ENCODE measurements at places on chromosomes 6 and 20. TPM values are rescaled to one million over a fixed set of nuclear protein-coding genes. Genes with fewer than 3 reads are reported as not detected.

Gene ZBTB24
- 4.2 TPM for total RNA-seq

Gene MICB
- total RNA-seq = 7.6 TPM

Gene WFDC10B
- not detected for total RNA-seq

Gene PPARD
- total RNA-seq = 5.5 TPM

Gene PPP1R3G
- 1.6 TPM for total RNA-seq

Gene MAP1LC3A
- 31.6 TPM for total RNA-seq

Gene F13A1
- total RNA-seq = not detected

Gene POM121L2
- total RNA-seq = not detected

Gene SLPI
- total RNA-seq = 14.6 TPM

Gene EYA2
- 3.2 TPM for total RNA-seq

Gene LAMP5
- total RNA-seq = 0.08 TPM

Gene CALHM4
- not detected for total RNA-seq

Gene VARS1
- 56.1 TPM for total RNA-seq

Gene MYCT1
- 0.06 TPM for total RNA-seq

Gene CRISP3
- total RNA-seq = not detected

Gene FAM162B
- total RNA-seq = not detected

Gene SIRPD
- not detected for total RNA-seq

Gene NFKBIE
- 14.8 TPM for total RNA-seq

Gene ESR1
- total RNA-seq = not detected

Gene PKIB
- total RNA-seq = 0.66 TPM

Gene BMP5
- total RNA-seq = 0.07 TPM

Data from A549 treated with CpdA at 1 μM for 4 hours (cell line).